Tibial artery (tissue), 4 donors: ENCODE measurements at places on chromosomes 5 and 9.
A peak's percentile ranks its signal among the peaks of the same experiment; 100 is the strongest.

DNA sequence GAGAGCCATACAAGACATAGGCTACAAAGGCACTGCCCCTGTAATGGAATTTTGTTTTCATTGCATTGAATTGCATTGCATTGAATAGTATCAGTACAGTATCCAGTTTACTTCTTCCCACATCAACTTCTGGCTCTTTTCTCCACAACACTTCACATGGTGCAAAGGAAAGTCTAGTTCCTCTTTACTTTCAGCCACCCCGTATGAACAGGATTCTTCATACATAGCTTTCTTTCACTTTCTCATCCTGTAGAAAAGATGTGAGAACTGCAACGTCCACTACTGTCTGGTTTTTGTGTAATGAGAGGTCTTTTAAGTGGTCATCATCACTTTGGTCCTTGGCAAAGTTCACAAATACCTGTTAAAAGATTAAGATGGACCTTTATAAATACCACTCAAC, 20.2 kb downstream of the NIPSNAP3B start:
- DNase-seq, result no peak

DNA sequence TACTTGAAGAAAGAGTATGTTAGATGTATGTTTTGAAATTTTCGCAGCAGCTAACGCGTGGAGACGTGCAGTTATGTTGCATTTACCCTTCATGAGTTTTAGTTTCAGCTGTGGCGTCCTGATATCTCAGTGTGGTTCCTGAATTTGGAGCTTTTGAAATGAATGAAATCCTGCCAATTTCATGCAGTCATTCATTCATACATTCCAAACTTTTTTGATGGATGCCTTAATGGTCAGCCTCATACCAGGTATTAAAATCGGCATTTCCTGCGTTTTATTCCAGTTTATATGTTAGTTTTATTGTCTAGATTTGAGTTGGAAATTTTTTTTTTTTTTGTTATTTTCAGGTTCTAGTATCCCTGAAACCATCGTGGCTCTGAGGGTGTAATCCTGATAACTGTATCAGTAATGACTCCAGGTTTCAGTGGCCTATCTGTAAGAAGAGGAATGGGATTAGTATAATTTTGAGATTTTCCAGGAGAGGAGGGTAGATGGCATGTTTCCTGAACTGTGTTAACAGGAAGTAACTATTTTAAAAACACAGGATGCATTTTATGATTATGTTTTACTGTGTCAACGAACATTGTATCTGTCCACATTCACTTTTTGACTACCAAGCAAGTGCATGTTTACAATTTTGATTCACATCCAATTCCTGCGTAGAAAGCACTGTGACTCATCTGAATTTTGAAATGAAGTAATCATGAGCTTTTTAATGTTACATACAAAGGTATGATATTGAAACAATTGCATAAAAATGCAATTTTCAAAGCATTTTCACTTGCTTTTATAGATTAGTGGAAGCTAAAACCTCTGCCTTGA, 1.0 kb downstream of the FOCAD start:
- DNase-seq, result no peak

- DNase-seq, result no peak
Observed at GRCh38 chr9:73742412-73742811, 590.7 kb downstream of the ANXA1 start.

DNA sequence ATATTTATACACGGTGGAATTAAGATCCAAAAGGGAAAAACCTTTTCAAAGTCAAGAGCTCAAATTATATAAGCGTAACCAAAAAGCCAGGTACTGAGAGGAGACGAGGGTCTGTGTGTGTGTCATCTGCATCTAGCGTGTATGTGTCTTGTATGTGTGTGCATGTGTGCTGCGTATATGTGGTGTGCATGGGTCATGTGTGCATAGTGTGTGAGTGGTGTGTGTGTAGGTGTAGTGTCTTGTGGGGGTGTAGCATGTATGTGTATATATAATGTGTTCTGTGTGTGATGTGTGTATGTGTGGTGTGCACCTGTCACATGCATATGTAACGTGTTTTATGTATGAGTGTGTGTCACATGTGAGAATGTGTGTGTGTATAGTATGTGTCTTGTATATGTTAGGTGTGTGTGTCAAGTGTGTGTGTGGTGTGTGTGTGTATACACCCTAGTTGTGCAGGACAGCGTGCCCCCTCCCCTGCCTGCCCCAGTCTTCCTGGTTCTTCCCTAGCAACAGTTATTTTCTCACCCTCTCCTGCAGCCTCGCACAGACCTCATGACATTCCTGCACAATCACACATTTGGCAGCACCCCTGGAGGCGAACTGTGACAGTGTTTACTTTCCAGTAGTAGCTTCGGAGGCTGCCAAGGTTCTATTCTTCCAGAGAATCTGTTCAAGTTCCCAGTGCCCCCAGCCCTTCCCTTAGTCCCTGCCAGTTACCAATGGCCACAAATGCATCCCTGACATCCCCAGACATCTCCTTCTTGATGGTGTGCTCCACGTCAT, 27.1 kb upstream of the TNIP1 start:
- DNase-seq, result peak; percentile 87

DNA sequence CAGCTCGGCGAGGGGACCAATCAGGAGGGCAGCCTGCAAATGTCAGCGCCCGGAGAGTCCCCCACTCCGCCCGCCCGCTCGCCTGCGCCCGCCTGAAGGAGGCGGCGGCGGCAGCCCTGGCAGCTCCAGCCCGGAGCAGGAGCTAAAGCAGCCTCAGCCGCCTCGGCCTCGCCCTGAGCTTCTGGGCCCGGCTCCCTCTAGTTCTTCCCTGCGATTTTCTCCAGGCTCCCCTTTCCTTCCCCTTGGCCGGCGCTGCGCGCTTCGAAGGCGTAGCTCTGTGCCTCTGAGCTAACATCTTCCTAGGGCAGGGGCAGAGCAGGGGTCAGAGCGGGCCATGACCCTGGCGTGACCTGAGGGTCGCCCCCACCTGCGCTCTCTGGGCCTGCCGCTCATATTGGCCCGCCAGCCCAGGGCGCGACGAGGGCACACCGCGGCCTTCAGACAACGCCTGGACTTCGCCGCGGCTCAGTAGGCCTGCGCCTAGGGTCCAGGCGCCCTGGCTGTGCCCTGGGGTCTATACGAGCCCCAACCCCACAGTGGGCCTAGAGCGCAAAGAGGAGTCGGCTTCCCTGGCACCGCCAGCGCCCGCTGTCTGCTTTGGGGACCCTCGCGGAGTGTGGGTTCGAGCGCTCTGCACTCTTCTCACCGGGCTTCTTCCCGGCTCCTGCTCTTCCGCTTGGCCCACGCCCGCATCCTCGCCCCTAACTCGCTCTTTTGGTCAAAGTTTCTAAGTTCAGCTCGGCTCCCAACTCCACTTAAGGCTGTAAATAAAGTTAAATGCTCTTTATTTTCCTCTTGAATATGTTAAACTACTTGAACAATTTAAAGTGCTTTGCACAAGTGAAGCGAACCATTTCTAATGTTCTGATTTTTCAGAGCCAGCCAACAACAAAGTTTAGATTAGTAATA, 504 bp upstream of the OTP start:
- no peak for DNase-seq

DNA sequence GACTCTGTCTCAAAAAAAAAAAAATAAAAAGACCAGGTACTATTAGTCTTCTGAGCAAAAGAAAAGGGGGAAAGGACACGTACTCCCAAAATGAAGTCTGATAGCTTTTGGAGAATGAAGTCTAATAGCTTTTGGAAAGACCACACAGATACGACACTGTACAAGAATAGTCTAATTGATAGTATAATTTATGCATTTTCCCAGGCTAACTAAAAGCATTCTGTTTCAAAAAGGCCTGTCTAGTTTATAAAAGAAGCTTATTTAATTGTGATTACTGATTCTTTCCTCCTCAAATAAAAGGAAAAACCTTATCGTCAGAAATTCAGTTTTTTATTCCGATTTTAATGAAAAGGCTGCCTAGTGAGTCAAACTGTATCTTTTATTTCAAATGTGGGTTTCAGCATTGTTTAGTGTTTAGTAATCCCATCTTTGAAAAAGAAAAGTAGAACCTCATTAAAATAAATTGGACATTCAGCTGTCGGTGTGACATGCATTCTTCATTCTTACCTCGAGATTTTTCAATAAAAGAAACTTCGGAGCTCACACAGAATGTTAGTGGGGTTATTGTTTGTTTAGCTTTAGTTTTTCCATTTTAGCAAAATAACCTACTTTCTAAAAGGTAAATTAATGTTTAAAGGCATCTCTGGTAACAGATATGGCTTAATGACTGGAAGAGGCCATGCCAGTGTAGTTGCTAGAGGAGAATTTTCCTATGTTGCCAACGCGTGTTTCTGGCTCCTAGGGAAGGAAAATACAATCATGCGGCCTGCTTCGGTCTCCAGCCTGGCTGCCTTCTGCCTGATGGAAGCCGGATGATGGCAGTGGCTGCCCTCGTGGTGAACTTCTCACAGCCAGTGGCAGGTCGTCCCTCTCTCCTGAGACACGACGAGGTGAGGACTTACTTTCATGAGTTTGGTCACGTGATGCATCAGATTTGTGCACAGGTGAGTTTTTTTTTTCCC, 70.0 kb downstream of the NLN start:
- no peak for DNase-seq

DNA sequence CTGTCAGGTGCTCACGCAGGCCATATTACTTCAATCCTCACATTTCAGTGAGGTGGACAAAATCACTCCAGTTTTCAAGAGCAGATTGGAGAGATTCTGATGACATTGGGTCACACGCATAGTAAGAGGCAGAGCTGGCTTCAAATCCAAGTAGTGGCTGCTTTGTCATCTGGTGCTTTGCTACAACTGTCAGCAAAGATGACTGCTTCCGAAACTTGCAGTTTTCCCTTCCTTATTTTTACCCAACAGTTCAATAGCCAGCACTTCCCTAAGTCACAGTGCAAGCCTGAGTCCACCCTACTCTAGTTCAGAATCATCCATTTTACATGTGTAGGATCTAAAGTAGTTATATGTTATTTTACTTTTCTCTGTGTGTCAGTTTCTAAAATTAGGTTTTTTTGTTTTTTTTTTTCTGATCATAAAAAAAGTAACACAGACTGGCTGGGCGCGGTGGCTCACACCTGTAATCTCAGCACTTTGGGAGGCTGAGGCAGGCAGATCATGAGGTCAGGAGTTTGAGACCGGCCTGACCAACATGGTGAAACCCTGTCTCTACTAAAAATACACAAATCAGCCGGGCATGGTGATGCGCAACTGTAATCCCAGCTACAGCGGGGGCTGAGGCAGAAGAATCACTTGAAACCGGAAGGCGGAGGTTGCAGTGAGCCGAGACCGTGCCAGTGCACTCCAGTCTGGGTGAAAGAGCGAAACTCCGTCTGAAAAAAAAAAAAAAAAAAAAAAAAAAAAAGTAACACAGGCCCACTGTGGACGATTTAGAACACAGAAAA, 49.6 kb downstream of the ANKDD1B start:
- no peak for DNase-seq

DNA sequence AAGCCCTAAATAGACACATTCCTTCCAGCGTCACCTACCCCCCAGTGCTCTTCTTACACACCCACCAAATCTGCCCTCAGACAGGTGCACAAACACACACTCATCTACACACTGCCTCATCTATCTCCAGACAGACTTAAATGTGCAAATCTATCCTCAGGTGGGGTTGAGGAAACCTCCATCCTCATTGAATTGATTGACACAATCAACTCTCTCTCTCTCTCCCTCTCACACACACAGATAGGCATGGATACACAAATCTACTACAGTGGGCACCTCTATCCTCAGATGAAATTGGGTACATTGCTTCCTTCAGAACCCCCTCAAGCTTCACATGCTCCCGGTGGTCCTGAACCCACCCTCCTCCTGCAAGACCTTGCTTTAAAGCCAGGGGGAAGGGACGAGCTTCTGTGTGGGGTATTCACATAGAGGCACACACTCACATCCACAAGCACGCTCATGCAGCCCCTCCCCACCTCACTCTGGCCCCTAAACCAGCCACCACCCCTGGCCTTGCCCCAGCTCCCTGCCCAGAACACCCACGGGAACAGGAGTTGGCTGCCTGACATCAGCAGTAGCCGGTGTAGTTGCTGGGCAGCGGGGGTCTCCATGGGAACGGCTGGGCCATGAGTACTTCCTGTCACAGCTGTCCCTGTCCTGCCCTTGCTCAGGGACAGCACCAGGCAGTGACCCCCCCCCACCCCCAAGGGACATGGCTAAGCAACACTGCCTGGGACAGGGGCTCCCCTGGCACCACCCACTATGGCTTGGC, 22.8 kb downstream of the PCDH1 start:
- peak; percentile 85 for DNase-seq

- no peak for DNase-seq
Observed at GRCh38 chr5:102819634-102820033, 64.5 kb downstream of the PAM start.

DNA sequence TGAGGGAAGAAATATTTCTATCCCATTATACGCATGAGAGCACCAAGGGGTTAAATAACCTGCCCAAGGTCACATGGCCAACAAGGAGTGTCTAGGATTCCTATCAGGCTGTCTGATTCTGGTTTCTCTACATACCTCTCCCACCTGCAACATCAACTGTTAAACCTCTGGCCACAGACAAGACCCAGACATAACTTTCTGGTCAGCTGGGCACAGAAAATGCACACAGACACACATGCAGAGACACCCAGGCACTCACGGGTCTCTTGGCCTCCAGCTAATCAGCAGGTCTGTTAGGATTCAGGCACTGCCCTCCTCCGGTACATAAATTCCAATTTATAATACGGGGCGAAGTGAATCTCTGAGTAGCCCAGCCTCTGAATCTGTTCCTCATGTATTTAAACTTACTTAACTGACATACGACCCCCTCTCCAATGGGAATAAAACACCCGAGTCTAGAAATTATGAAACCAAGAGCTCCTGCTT, 1.5 kb downstream of the SEPTIN8 start:
- DNase-seq, result no peak

GRCh38 chr9:128735373-128735772, 11.4 kb upstream of the ZDHHC12 start:
- DNase-seq, result no peak

- peak; percentile 13 for DNase-seq
Observed at GRCh38 chr9:134632329-134632728, 9.3 kb upstream of the COL5A1 start.

- no peak for DNase-seq
Observed at GRCh38 chr5:175635854-175636584, 21.9 kb upstream of the HRH2 start.

DNA sequence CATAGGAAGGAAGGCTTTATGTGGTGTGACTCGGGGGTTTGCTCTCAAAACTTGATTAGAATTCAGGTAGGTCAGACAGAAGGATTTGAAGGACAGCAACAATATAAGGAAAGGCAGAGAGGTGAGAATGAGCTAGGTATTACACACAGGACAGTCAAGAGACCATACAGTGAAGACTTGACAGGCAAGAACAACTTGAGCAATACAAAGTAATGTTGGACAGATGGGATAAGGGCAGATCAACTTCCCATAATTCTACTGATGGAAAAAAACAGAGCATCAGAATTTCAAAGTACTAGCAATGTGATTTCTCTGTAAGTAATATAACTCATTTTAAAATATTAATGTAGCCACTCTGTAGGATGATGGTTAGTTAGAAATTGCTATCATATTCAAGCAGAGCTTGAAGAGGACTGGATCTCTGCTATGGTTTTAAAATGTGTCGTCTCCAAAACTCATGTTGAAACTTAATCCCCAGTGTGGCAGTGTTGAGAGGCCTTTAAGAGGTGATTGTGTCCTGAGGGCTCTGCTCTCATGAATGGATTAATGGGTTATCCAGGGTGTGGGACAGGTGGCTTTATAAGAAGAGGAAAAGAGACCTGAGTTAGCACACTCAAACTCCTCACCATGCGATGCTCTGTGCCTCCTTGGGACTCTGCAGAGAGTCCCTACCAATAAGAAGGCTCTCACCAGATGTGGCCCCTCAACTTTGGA, 22.4 kb upstream of the HOMER1 start:
- DNase-seq, result no peak
